NCI-H1694 treated with DMSO at 0.1 percent for 48 hours (cell line): ENCODE measurements at places on chromosomes 2 and 18.

DNA sequence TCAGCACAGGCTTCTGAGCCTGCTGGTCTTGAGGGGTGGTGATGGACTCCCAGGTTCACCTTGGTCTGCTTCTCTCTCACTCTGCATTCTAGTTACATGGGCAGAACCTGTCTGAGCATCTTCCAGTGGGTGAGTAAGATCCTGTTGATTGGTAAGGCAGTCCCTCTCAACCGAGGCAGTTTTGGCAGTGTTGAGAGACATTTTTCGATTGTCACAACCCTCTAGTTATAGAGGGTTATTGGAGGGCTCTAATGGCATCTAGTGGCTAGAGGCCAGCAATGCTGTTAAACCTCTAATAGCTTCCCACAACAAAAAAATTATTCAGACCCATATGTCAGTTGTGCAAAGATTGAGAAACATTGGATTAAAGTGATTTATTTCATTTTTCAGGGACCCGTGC is 9.3 kb upstream of the MGAT5 start:
- no peak for DNase-seq

DNA sequence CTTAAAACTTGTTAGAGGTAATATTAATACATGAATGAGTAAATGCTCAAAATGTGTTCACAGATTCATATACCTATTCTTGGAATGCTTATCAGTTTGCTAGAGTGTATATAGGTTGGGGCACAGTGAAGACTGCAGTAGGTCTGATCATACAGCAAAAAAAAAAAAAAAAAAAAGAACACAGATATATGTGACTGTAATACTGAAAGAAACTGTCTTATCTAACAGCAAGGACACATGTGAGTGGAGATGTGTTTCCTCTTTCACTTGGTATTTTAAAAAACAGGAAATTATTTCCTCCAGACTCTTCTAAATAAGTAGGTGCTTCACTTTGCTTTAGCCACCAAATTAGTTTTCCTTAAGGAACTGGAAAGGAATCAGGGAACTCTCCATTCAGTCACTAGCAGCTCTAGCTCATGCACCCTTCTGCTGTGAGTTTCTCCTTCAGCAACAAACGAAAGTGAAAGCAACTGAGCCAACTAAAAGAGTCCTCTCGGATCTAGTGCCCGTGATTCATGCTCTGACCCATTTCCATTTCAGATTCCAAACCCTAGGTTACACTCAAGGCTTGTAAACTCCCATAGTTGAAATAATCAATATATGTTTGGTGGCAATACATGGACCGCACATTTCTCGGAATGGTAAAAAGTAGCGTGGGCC is 98.5 kb downstream of the DSEL start:
- DNase-seq = no peak

- DNase-seq = no peak
Measured at GRCh38 chr2:58357521-58357920, 116.4 kb upstream of the FANCL start.

DNA sequence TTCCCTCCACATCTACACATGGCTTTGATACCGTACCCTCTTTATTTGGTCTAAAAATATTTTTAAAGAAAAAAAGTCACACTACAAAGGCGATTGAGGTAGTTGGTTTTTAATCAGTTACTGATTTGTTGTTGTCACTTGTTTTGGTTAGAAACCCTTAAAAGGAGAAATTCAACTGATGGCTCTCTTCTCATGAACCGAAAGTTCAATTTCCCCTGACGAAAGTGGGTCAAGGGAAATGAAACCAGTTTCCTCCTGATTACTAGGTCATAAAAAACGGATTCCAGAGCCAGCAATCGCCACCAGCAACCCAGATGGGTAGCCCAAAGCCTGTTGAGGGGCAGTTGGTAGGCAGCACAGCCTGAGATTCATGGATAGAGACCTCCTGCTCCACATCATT is 63.2 kb downstream of the DLGAP1 start:
- no peak for DNase-seq

DNA sequence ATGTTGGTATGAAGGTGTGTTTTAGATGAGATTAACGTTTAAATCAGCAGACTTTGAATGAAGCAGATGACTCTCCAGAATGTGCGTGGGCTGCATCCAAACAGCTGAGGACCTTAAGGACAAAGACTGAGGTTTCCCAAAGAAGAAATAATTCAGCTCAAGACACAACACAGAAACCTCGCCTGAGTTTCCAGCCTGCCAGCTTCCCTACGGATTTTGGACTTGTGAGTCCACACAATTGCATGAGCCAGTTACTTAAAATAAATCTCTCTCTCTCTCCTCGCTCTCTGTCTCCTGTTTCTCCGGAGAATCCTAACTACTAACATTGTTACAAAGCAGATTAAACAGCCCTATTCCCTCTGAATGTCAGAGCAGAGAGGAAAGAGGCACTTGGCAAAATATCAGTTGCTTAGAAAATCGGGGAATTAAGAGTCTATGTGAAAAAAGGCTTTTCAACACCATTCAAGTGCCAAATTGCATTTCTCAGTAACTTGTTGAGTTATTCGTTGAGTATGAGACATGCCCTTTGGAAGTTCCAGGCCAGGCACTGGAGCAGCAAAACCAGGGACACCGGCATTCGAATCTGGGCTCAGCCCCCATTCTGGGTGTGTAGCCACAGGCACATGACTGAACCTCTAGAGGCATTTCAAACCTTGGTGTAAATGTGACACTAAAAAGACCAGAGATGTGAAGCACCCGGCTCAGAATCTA is 174.6 kb upstream of the PID1 start:
- no peak for DNase-seq

DNA sequence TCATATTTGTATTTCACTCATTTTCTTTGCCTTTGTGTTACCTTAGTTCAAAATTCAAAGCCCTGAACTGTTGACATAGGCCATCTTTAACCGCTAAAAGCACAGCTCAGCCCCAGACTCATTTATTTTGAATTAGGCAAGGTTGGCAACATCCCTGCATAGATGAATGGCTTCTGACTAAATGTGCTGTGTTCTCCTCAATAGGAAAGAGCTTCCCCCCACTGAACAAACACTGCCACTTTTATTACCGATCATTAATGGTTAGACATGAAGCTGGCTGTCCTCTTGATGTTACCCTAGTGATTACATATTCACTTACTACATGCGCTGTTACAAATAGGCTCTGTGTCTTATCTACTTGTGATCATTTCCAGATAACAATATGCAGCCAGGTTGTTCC is 170.7 kb downstream of the ADCYAP1 start:
- no peak for DNase-seq

- DNase-seq = no peak
Measured at GRCh38 chr18:79611040-79611681, 68.4 kb upstream of the CTDP1 start.

- DNase-seq = no peak
Measured at GRCh38 chr2:38037325-38037724, 38.6 kb downstream of the CYP1B1 start.

GRCh38 chr2:150983314-150983897 is 278.3 kb downstream of the RBM43 start:
- no peak for DNase-seq

DNA sequence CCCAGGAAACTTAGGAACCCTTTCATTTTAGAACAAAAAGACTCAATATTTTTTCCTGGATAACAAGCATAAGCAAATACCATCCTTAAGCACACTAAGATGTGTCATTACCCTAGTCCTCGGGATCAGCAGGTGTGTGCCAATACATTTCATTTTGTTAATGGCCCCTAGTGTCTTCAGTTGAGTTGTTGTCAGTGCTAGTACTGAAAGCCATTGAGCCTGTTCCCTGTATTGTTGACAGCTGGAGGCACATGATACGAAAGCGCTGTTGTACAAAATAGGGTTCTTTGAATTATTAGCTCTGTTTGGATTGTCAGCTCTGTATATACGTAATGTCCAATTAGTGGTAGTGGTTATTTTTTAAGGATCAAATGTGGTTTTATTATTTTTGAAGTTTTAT is 29.5 kb downstream of the VAPA start:
- DNase-seq = no peak

- no peak for DNase-seq
Measured at GRCh38 chr18:49569724-49570123, 7.9 kb downstream of the LIPG start.

DNA sequence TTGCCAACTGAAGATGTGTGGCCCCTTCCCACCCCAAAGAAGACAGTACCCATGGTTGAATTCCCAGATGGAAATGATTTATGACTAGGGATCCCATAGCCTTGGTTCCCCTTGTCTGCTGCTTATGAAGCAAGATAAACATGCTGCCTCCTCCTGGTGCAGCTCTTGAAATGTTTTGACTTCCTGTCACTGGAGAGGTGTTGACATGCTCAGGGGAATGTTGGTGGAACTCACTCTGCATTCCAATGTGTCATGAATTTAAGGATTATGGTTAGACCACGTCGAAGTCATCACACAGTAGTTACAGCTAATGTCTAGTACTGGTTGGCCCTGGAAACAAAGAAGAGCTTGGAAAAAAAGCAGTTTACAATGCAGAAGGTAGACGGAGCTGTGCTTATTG is 69.0 kb upstream of the FAM110C start:
- no peak for DNase-seq

- no peak for DNase-seq
Measured at GRCh38 chr2:39466311-39466710, 29.2 kb upstream of the MAP4K3 start.

- DNase-seq = no peak
Measured at GRCh38 chr18:49640741-49641140, 78.9 kb downstream of the LIPG start.

GRCh38 chr18:75831960-75832359 is 404.5 kb upstream of the SMIM21 start:
- DNase-seq = no peak

DNA sequence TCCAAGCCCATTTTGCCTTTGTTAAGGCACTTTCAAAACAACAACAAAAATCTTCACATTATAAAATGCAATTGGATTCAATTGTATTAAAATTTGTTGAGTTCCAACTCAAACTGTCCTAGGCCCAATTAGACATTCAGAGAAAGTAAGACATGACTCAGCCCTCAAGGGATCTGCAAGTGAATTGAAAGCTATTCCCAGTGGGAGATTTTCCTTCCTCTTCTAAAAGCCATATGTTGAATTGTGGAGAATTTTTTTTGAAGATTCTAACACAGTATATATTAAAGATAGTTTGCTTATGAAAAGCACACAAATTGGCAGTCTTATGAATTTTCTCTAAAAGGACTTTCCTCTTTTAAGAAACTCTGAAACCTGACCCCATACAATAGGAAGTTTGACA is 268.0 kb upstream of the PARD3B start:
- DNase-seq = no peak

DNA sequence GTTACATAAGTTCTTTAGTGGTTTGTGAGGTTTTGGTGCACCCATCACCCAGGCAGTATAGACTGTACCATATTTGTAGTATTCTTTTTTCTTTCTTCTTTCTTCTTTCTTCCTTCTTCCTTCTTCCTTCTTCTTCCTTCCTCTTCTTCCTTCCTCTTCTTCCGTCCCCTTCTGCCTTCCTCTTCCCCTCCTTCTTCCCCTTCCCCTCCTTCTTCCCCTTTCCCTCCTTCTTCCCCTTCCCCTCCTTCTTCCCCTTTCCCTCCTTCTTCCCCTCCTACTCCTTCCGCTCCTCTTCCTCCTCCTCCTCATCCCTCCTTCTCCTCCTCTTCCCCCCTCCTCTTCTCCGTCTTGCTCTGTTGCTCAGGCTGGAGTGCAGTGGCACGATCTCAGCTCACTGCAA is 41.6 kb downstream of the CAB39 start:
- DNase-seq = no peak

DNA sequence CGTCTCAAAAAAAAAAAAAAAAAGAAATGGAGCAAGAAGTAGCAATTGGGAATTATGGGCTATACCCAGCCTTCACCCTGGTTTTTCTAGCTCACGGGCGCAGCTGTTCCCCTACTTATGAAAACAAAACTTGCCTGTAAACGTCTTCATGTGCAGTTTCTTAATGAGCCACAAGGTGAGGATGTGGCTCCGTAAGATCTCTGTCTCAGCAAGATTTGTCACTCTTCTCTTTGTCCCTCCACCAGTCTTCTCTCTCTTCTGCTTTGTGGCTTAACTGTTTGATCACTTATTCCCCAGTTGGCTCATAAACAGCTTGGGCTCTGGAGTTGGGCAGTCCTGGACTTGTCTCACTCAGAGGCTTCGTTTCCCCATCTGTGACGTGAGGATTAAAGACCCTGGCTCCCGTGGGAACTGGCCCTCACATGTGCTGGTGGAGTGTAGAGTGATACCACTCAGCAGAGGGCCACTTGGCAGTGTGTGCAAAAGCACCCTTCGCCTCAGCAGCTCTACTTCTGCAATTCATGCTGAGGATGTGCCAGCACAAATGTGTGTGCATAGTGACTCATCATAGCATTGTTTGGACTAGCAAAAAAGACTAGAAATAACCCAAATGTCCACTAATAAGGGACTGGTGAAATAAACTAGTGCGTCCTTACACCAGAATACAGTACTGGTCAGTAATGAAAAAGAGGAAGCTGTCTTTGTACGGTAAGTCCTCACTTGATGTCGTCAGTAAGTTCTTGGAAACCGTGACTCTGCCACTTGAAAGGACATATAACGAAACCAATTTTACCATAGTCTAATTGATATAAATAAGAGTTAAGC is 8.7 kb downstream of the CEP68 start:
- DNase-seq = peak; percentile 88

- DNase-seq = no peak
Measured at GRCh38 chr2:1617425-1618021, 126.8 kb downstream of the PXDN start.

DNA sequence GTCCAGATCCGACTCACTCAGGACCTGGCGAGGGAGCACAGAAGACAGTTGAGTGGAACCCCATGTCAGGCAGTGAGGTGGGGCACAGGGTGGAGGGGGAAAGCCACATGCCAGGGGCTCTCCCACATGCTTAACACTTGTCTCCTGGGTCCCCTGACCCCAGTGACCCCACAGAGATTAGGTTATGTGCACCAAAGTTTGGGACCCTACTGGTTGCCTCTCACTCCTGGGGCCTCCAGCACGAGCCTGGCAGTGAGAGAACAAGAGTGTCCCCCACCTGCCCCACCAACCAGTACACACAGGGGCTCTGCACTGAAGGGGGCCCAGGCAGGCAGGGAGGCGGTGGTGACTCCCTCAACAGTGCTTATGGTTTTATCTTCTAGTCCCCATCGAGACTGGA is 58.3 kb downstream of the CIB4 start:
- no peak for DNase-seq

- no peak for DNase-seq
Measured at GRCh38 chr2:25304826-25305596, 36.7 kb downstream of the DNMT3A start.

GRCh38 chr18:61785588-61785987 is 107.2 kb downstream of the RNF152 start:
- DNase-seq = no peak
